Psoas muscle (tissue), 8 donors: ENCODE measurements at places on chromosomes 2 and 18. TPM values are rescaled to one million over a fixed set of nuclear protein-coding genes. Genes with fewer than 3 reads are reported as not detected.

- no peak for DNase-seq
Observed at GRCh38 chr2:190882856-190883582, 2.4 kb downstream of the GLS start.

GRCh38 chr18:58104096-58104495 is 60.1 kb downstream of the NEDD4L start:
- no peak for DNase-seq

GRCh38 chr2:20844246-20844645 is 21.3 kb upstream of the LDAH start:
- no peak for DNase-seq

- DNase-seq: no peak
Observed at GRCh38 chr2:207630491-207630890, 5.3 kb upstream of the METTL21A start.

DNA sequence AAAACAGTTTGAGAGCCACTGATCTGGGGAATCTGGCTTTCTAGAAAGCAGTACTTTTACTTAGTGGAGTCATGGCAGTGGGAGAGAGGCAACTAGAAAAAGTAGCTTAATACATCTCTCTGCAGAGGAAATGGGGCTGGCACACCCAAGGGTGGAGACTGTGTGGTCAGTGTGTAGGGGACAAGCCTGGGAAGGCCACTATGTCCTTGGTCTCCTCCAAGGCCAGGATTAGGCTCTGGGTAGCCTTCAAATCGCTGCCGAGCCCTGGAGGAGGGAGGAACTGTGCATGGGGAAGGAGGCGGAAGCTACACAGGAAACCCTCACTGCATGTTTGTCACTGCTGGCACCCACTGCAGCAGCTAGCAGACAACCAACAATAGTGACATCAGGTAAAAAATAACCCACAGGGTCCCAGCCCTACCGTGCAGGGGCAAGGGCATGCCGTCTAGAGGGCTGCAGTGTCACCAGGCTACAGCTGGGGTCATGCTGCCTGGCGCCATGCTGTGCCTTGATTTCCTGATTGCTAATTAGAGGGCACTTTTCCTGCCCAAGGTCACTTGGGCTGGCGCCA is 34.8 kb downstream of the LBH start:
- no peak for DNase-seq

DNA sequence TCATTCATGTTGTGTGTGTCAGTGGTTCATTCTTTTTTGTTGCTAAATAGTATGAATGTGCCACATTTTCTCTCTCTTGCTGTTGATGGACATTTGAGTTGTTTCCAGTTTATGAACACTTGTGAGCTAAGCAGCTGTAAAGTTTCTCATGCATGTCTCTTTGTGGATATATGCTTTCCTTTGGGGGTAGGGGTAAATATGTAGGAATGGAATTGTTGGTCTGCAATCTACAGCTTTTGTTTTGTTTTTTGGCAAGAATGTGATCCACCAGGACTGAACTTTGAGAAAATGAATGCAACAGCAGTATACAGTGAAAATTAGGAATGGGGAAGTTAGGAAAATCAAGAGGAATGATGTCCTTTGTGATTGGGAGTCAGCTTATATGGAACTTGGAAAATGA is 226.3 kb downstream of the CDCA7 start:
- no peak for DNase-seq

- DNase-seq: no peak
Observed at GRCh38 chr2:217142649-217143266, 282.9 kb upstream of the TNP1 start.

DNA sequence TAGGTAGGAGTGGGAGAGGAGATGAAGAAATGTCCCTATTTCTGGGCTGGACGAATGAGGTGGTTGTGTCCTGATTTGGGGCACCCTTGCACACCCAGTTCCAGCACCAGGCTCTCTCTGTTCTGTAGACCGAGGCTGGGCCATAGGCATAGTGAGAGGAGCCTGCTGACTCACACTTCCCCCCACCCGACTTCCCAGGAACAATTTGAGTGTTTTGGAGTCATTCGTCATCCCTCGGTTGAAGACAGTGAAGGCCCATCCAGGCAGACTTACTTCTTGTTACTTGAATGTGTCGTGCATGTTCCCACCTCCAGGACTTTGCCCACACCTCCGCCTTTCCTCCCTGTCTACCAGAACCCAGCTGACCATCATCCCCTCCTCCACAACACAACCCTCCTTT is 179.1 kb downstream of the HAUS1 start:
- DNase-seq: no peak

- DNase-seq: no peak
Observed at GRCh38 chr2:153043385-153043784, 325.0 kb downstream of the ARL6IP6 start.

- DNase-seq: no peak
Observed at GRCh38 chr2:45282646-45283045, 273.4 kb upstream of the SIX2 start.

DNA sequence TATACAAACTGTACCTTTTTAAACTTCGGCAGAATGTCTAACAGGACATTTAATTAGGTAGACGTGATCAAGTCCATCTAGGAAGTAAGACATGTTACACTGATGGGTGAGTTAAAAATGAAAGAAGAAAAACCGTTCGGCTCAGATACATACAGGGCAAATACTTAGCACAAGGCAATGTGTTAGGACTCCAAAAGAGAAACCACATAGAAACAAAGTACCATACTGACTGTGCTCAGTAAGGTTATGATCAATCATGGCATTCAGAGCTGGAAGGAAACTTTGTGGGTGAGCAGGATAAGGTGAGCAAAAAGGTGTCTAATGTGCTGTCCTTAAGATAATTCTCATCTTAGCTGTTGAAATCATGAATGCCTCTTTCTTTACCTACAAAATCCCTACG is 211.9 kb downstream of the STK39 start:
- DNase-seq: no peak

DNA sequence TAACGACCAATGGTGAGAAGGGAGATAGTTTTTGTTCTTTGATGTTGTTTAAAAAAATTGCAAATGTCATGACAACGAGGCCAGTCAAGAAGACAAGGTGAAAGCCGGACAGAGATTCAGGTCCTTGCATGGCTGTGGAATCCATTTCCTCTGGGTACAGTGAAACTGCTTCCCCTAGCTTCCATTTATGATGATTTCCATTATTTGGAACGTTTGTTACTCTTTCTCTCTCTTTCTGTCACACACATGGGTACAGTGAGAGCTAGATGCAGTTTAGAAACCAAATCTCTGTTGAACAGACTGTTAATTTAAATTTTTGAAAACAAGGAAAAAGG is 57.4 kb upstream of the MSH2 start:
- no peak for DNase-seq

DNA sequence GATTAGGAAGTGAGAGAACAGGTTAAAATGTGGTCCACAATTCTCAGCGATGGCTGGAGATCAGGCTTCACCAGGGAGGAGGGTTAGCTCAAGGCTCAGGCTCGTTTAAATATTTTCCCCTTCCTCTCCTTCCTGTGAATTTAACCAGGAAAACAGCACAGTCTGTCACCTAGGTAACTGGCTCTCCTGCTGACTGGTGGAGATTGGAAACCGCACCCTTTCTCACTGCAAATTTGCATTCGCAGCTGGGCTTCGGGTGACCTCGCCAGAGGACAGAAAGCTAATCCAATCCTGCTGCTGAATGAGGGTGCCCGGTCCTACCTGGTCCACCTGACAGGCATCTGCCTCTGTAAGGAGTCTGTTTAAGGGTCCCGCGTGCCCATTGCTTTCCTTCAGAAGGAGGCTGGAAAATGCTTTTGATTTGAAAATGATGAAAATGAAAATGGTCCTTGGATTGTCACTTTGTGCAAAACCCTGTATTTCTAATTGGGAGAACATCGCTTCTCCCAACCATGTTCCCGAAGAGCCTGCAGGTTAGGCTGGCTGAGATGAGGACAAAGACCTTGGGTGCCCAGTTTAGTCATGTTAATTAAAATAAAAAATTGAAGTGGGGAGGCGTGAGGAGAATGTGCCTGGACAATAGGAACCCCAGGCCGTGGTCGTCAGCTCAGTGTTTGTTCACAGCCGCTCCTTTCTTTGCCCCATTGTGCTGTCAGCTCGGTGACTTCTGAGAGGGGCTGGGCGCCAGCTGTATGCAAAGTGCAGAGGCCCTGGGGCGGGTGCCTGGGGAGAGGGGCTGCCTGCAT is 43.4 kb upstream of the MTCL1 start:
- no peak for DNase-seq

The APLF gene
- 1.6 TPM for polyA plus RNA-seq

The DSC2 gene
- polyA plus RNA-seq: 0.11 TPM

The KLHL29 gene
- 4.7 TPM for polyA plus RNA-seq

The CHMP3 gene
- 63.5 TPM for polyA plus RNA-seq

The KCNS3 gene
- polyA plus RNA-seq: 12.1 TPM
